CD4-positive, alpha-beta memory T cell (primary cell): ENCODE measurements at places on chromosomes 13 and 19. TPM values are rescaled to one million over a fixed set of nuclear protein-coding genes. Genes with fewer than 3 reads are reported as not detected.

OR7D2 gene
- total RNA-seq: not detected

CEP89 gene
- 20.6 TPM for total RNA-seq

USF2 gene
- total RNA-seq: 216 TPM

IGFL3 gene
- total RNA-seq: not detected

IRGC gene
- total RNA-seq: not detected

SLC46A3 gene
- 18.7 TPM for total RNA-seq

KLK2 gene
- total RNA-seq: not detected

SMIM24 gene
- total RNA-seq: not detected

CABP5 gene
- total RNA-seq: not detected

SPINT2 gene
- 35.7 TPM for total RNA-seq

DNA sequence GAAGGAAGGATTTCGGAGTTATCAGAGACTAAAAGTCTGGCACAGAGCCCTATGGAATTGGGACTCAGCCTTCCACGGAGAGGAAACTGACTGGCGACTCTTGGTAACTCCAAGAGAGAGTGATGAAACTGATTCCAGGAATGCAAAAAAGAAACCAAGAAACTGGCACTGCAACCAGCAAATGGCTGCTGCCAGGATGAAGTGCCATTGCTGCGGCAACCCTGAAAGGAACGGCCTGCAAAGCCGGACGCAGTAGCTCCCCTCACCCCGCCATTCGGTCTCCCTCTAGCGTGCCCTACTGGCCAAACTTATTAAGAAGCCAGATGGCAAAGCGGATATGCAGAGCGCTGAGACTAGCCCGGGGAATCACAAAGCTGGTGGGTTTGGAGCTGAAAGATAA lies 236.0 kb downstream of the PCDH9 start:
- H3K36me3 ChIP-seq: no peaks in the 10 kb centered on the region
- H3K4me1 ChIP-seq: no peaks in the 10 kb centered on the region
- no peak overlapping the region for H3K4me3 ChIP-seq
- no peaks in the 10 kb centered on the region for H3K27me3 ChIP-seq

GRCh38 chr13:77729502-77730221 lies 32.2 kb downstream of the SLAIN1 start:
- H3K27me3 ChIP-seq: no peaks in the 10 kb centered on the region
- H3K4me1 ChIP-seq: peaks cover 20% of the 10 kb centered on the region
- no peak overlapping the region for H3K27ac ChIP-seq
- H3K4me3 ChIP-seq: no peak overlapping the region

GRCh38 chr19:5925830-5926427 lies 11.9 kb downstream of the CAPS start:
- no peaks in the 10 kb centered on the region for H3K27me3 ChIP-seq
- H3K36me3 ChIP-seq: peaks cover 94% of the 10 kb centered on the region
- no peak for DNase-seq
- no peaks in the 10 kb centered on the region for H3K4me1 ChIP-seq

- no peak overlapping the region for H3K27ac ChIP-seq
- no peak overlapping the region for H3K4me3 ChIP-seq
- H3K27me3 ChIP-seq: no peaks in the 10 kb centered on the region
- no peaks in the 10 kb centered on the region for H3K36me3 ChIP-seq
- no peaks in the 10 kb centered on the region for H3K4me1 ChIP-seq
Measured at GRCh38 chr13:104759069-104759468, 1692.9 kb upstream of the SLC10A2 start.

GRCh38 chr13:75432045-75432444 lies 49.9 kb downstream of the TBC1D4 start:
- H3K36me3 ChIP-seq: no peaks in the 10 kb centered on the region
- H3K27me3 ChIP-seq: no peaks in the 10 kb centered on the region
- H3K4me1 ChIP-seq: no peaks in the 10 kb centered on the region
- no peak overlapping the region for H3K4me3 ChIP-seq
- DNase-seq: no peak
- no peak overlapping the region for H3K27ac ChIP-seq

GRCh38 chr13:80939581-80939980 lies 598.7 kb upstream of the SPRY2 start:
- H3K36me3 ChIP-seq: no peaks in the 10 kb centered on the region
- H3K4me3 ChIP-seq: no peak overlapping the region
- no peaks in the 10 kb centered on the region for H3K4me1 ChIP-seq
- no peak for DNase-seq
- H3K27me3 ChIP-seq: no peaks in the 10 kb centered on the region

DNA sequence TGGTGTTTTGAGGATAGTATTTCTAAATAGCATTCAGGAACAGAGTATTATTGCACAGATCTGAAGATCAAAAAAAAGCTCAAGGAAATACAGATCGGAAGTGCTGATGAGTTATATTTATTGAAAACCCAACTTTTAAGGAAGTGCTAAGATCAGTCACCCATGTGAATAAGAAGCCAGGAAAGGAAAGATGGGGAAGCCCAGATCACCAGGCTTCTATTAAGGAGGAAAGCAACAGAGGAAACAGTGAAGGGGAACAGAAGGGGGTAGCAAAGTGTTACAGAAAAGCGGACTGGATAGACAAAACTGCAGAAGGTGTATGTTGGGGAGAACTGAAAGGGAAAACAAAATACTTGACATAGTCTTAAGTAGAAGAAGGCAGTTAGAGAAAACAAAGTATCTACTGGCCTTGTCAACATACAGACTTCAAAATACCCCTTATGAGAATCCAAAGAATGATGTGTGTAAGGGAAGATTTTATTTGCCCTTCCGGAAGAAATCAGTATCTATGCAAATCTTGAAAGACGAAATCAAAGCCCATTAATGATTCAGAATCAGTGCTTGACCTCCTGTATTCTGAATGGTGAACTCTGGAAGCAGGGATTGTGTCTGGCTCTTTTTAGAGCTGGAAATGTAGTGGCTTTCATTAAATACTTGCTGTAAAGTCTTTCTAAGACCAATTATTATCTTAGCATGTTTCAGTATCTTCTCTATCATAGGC lies 12.1 kb downstream of the UFM1 start:
- H3K4me1 ChIP-seq: peaks cover 7% of the 10 kb centered on the region
- H3K27me3 ChIP-seq: no peaks in the 10 kb centered on the region
- H3K36me3 ChIP-seq: peaks cover 23% of the 10 kb centered on the region

DNA sequence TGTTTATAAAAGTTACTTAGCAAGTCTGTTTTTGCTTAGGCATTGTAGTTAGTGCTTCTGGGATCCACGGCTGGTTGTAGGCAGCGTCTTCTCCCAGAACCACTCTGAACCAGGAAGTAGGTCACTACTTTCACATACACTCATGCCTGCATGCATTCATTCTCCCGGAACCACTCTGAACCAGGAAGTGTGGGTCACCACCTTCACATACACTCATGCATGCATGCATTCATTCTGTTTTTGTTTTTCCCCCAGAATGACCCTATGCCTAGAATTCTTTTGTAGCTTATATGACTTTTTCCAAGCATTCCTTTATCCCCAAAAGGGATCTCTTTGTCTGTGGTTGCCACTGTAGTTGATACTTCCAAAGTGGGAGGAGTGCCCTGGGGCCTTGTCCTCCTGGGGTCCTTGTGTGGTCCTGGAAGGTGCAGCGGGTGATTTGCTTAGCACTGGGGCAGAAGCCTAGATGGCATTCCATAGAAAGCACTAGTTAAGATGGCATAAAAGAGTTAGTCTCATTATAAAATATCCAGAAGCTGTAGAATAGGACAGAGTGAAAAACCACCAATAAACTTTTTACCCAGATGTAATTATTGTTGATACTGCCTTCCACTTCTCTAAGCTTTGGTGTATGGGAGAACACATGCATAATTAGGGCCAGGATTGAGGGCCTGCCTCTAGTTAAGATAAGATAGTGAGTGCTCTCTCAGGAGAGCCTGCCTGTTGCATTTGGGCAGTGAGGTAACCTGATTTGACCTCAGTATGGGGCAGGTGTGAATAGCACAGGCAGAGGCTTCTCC lies 68.6 kb upstream of the TEX29 start:
- DNase-seq: no peak
- no peak overlapping the region for H3K4me3 ChIP-seq
- H3K27ac ChIP-seq: no peak overlapping the region
- H3K36me3 ChIP-seq: peaks cover 28% of the 10 kb centered on the region
- H3K27me3 ChIP-seq: no peaks in the 10 kb centered on the region

DNA sequence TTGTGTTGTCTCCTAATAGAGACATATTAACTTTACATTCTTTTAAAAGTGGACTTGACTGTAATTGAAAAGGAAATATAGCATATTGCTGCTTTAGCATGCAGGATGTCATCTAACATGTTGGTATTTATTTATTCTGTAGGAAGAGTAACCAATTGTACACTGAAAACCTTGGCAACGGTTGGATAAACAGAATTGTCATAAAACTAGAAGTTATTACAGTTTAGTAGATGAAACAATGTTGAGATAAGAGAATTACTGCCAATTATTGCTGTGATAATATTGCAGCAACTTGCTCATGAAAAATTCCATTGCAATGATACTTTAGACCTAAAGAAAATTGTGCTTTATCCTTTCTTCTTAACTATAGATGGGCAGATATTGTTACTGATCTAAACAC lies 7.6 kb upstream of the ERCC5 start:
- no peak overlapping the region for H3K27ac ChIP-seq
- H3K4me1 ChIP-seq: no peaks in the 10 kb centered on the region
- no peak for DNase-seq
- no peaks in the 10 kb centered on the region for H3K36me3 ChIP-seq
- H3K27me3 ChIP-seq: no peaks in the 10 kb centered on the region
- H3K4me3 ChIP-seq: no peak overlapping the region

DNA sequence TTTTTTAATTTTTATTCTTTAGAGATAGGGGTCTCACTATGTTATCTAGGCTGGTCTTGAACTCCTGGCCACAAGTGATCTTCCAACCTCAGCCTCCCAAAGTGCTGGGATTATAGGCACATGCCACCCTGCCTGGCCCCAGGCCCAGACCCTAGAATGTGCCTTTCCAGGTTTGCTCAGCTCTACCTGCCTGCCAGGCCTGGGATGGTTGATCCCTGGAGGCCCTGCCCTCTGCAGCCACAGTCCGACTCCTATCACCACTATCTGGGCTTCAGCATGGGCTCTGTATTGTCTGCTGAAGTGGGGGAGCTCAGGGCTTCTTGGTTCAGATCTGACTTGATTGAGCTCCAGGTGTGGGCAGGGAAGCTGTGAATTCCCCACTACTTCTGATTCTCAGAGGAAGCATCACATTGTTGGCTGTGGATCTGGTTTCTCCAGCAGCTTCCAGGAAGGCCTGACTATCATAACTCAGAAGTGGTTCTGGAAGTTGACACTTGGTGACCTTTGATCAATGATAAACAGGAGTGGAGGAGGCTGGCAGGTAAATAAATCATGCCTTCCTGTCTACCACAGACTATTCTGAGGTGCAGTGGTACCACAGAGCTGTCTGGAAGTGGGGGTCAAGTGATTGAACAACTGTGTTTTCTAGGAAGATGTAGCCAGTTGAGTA lies 71.9 kb downstream of the OLFM4 start:
- H3K27ac ChIP-seq: no peak overlapping the region
- H3K36me3 ChIP-seq: no peaks in the 10 kb centered on the region
- no peak for DNase-seq
- no peaks in the 10 kb centered on the region for H3K27me3 ChIP-seq
- no peaks in the 10 kb centered on the region for H3K4me1 ChIP-seq
- no peak overlapping the region for H3K4me3 ChIP-seq

DNA sequence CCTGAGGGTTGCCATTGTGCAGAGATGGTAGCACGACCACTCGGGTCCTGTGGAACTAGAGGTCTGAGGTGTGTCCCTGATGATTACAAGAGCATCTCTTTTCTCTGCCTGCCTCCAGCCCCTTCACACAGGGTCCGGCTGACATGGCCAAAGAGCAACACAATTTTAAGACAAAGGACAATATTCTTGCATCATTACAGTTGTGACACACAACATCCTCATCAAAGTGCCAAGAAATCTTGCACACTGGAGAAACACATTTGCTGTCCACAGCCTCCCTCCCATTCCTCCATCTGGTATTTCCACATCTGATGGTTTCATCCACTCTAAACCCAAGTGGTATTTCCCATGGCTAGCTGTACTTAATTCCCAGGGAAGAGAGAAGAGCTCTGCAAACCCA lies 12.8 kb downstream of the COL4A1 start:
- no peak overlapping the region for H3K27ac ChIP-seq
- no peaks in the 10 kb centered on the region for H3K27me3 ChIP-seq
- no peak for DNase-seq

DNA sequence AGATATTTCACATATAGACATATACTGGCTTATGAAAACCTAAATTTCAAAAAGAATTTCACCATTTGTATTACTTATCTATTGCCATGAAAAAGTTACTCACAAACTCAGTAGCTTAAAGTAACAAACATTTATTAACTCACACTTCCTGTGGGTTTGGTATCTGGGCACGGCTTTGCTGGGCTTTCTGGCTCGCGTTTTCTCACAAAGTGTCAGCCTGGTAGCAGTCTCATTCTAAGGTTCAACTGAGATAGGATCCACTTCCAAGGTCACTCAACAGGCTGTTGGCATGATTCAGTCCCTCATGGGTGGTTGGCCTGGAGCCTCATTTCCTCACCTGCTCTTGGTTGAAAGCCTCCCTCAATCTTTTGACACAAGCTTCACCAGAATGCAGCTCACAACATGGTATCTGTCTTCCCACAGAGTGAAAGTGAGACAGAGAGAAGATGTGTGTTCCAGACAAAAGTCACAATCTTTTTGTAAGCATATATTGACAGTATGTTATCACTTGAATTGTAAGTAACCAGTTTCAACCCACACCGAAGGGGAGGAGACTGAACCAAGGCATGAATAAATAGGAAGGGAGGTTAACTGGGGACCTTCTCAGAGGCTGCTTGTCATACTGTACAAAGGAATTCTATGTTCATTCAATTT lies 1065.8 kb upstream of the SPRY2 start:
- no peaks in the 10 kb centered on the region for H3K27me3 ChIP-seq
- H3K27ac ChIP-seq: no peak overlapping the region
- no peaks in the 10 kb centered on the region for H3K36me3 ChIP-seq
- H3K4me1 ChIP-seq: no peaks in the 10 kb centered on the region
- no peak overlapping the region for H3K4me3 ChIP-seq

DNA sequence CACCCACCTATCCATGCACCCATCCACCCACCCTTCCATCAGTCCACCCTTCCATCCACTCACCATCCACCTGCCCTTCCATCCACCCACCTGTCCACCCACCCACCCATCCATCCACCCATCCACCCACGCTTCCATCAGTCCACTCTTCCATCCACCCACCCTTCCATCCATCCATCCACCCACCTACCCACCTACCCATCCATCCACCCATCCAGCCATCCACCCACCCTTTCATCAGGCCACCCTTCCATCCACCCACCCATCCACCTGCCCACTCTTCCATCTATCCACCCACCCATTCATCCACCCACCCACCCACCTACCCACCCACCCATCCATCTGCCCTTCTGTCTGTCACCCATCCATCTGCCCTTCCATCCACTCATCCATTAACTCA lies 17.0 kb downstream of the KLHL26 start:
- H3K4me3 ChIP-seq: no peak overlapping the region
- DNase-seq: no peak
- no peaks in the 10 kb centered on the region for H3K27me3 ChIP-seq
- no peak overlapping the region for H3K27ac ChIP-seq

- no peak overlapping the region for H3K4me3 ChIP-seq
- no peak for DNase-seq
- H3K36me3 ChIP-seq: no peaks in the 10 kb centered on the region
- no peaks in the 10 kb centered on the region for H3K27me3 ChIP-seq
- H3K27ac ChIP-seq: no peak overlapping the region
Measured at GRCh38 chr13:52459668-52460067, 4.4 kb downstream of the CKAP2 start.
